ENCODE measurements at places on chromosomes 7 and 10. TPM values are rescaled to one million over a fixed set of nuclear protein-coding genes. Genes with fewer than 3 reads are reported as not detected.

NKX2-3 gene
- total RNA-seq: not detected

LIPK gene
- total RNA-seq: not detected

GRCh38 chr7:142611566-142612236, 137.6 kb upstream of the PRSS1 start:
- H3K4me3 ChIP-seq: no peak overlapping the region
- H3K36me3 ChIP-seq: no peaks in the 10 kb centered on the region
- no peaks in the 10 kb centered on the region for H3K4me1 ChIP-seq
- no peaks in the 10 kb centered on the region for H3K27me3 ChIP-seq

GRCh38 chr7:129030440-129030839, 24.5 kb downstream of the TNPO3 start:
- no peak overlapping the region for H3K4me3 ChIP-seq
- no peaks in the 10 kb centered on the region for H3K27me3 ChIP-seq
- no peaks in the 10 kb centered on the region for H3K36me3 ChIP-seq
- DNase-seq: no peak
- no peak overlapping the region for H3K27ac ChIP-seq
- peaks cover 14% of the 10 kb centered on the region for H3K4me1 ChIP-seq

DNA sequence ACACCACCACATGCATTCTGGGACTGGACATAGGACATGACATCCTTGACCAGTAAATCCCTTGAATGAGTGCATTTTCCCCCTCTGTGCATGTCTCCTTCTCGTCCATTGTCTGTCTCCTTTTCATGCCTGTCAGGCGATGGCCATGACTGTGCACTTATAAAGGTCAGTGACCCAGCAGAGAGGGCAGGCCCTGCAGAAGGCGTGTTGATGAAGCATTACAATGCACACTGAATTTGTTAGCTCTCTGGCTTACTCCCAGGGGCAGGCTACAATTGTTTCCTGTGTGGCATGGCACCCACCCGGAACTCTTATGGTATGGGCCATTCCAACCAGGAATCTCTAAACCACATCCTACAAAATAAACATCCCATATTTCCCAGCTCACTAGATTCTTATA, 71.1 kb downstream of the SAMD9 start:
- H3K27me3 ChIP-seq: no peaks in the 10 kb centered on the region
- H3K4me1 ChIP-seq: no peaks in the 10 kb centered on the region
- H3K27ac ChIP-seq: no peak overlapping the region
- no peaks in the 10 kb centered on the region for H3K36me3 ChIP-seq

DNA sequence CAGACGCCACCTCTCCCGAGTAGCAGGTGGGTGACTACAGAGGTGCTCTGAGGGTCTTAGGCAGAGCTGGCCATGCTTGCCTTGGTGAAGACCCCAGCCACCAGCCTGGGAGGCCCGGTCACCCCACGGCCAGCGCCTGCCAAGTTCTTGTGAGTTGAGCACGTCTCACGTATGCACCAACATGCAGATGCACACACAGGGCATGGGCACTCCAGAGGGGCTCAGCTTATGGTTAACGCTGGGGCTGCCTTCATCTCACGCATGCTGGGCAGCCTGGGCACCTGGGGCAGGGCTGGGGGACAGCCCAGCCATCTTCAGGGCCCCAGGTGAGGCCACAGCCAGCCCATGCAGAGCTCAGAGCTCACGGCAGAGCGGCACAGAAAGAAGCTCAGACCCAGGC, 41.0 kb downstream of the PTPRN2 start:
- no peaks in the 10 kb centered on the region for H3K4me1 ChIP-seq
- DNase-seq: no peak
- H3K36me3 ChIP-seq: no peaks in the 10 kb centered on the region
- no peaks in the 10 kb centered on the region for H3K27me3 ChIP-seq
- no peak overlapping the region for H3K4me3 ChIP-seq
- H3K27ac ChIP-seq: no peak overlapping the region

DNA sequence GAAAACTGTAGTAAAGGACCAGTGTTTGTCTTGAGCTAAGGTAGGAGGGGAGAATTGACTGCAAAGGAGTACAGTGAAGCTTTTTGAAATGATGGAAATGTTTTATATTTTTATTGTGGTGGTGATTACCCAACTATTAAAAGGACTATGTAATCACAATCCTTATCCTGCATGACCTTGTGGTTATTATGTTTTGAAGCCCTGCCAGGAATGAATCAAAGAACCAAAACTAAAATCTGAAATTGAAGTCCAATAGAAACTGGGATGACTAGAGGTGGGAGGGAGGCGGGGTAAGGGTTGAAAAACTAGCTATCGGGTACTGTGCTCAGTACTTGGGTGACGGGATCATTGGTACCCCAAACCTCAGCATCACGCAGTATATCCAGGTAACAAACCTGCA, 8.2 kb downstream of the CCDC7 start:
- no peaks in the 10 kb centered on the region for H3K27me3 ChIP-seq
- H3K27ac ChIP-seq: no peak overlapping the region
- DNase-seq: no peak
- peaks cover 43% of the 10 kb centered on the region for H3K36me3 ChIP-seq
